Stimulated activated CD8-positive, alpha-beta memory T cell treated with anti-CD3 and anti-CD28 coated beads, Interleukin-4, amount 100 ng/mL, for 4 hours (primary cell): ENCODE measurements at places on chromosomes 1 and 21.

DNA sequence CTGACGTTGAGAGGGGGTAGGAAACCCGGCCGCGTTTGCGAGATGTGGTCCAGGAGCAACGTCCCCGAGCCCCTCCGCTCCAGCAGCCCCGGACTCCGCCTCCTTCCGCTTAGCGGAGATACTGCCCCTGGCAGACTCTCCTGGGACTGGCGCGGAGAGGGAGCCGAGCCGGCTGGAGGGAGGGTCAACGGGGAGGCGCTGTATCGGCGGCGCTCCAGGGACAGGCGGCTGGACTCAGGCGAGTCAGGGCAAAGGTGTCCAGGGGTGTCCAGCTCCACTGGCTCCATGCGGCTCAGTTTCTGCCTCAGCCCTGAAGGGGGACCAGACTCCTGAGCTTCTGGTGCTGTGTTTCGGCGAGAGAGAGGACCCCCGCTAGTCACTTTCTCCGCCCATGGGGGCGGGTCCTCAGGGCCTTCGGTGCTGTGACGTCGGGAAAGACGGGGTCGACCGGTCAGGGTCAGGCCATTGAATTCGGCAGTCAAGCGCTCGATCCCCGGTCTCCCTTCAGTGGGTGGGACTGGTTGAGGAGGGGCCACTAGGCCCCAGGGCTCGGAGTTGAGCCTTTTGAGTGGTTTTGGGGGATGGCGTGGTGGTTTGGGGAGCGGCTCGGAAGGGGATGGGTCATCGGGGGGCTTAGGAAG is 2.8 kb upstream of the LIX1L start:
- peak; percentile 31 for DNase-seq

- no peak for DNase-seq
These were observed 30.2 kb upstream of the CITED4 start for GRCh38 chr1:40892354-40892753.

- DNase-seq, result no peak
These were observed 82.5 kb downstream of the PRDM16 start for GRCh38 chr1:3151456-3151855.

- no peak for DNase-seq
These were observed 110.1 kb upstream of the VAV3 start for GRCh38 chr1:108075055-108075454.

DNA sequence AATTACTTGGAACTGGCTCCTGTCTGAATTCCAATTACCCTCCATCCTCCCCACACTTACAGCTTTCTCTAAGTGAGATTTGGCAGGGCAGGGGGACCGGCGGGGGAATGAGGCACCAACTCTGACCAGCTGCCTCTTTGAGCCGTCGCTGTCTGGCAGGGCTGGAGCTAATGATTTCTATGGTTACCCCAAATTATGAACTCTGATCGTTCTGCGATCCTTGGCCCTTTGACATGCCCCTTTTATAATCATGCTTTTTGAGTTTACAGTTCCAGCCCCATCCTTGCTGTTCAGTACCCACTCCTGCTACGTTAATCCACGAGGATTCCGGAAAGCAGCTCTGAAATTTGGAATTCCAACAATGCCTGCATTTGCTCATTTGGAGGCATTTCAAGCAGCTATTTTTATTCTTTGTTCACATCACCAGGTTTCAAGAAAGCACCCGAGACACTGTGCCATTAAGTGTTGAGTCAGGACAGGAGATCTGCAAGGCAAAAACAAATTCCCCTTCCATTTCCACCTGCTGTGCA is 54.6 kb upstream of the LBR start:
- DNase-seq, result no peak

DNA sequence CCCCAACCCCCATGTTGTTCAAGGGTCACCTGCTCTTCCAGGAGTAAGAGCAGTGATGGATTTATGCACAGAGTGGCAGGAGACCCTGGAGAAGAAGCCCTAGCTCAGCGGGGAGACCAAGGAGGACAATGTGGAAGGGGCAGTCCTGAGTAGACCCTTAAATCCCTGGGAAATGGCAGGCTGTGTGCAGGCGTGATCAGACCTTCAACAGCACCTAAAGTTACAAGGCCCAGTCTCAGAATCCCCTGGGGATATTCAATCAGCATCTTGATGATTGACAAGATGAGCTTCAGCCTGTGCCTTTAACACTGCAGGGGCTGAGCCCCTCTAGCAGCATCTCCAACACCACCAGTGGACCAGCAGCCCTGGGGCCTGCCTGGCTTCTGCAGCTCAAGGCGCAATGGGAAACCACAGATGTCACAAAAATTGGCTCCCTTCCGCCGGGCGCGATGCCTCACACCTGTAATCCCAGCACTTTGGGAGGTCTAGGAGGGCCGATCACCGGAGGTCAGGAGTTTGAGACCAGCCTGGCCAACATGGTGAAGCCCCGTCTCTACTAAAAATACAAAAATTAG is 60.4 kb downstream of the IRF2BP2 start:
- DNase-seq, result no peak

DNA sequence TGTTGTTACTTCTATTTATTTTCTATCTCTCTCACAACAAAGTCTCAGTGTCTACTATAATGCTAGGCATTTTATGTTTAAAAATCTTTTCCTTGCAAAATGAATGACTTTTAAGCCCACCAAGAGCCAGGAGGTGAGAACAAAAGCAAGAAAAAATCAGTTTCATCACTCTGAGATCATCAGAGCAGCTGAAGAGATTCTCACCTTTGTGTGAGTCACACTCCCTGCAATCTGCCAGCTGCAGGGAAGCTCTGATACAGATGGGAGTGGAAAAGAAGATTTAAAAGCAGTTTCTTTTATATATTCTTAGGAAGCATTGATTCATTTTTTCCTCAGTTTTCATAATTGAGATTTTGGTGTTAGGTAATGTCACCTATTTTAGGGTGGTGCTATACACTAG is 107.6 kb downstream of the LHX9 start:
- DNase-seq, result no peak

DNA sequence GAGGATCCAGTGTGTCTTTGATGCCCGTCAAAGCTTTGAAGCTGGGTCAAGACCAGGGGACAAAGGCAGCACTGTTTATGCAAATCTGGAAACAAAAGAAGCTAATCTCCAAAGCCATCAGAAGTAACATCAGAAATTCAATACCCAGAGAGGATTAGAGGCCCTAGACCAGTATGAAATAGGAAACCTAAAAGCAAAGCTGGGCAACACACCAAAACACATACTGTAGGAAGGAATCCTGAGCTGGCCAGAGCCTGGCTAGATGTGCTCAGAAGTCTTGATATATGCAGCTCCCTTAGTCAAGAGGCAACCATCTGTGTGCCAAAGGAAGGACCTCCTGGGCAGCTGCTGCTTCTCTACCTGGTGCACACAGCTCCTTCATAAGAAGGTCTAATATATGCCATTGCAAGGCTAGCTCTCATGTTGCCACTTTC is 12.3 kb downstream of the COLGALT2 start:
- DNase-seq, result no peak

- DNase-seq, result no peak
These were observed 45.2 kb downstream of the AJAP1 start for GRCh38 chr1:4699376-4700301.

DNA sequence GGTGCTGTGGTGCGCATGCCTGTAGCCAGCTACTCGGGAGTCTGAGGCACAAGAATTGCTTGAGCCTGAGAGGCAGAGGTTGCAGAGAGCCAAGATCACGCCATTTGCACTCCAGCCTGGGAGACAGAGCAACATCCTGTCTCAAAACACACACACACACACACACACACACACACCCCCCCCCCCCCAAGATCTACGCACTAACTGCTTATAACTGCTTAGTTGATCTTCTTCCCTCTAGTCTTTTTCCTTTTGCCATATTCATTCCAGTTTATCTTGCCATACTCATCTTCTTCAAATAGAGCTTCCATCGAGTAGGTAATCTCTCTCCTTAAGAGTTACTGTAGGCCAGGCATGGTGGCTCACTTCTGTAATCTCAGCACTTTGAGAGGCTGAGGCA is 20.9 kb downstream of the EPB41 start:
- DNase-seq, result no peak

GRCh38 chr1:228101994-228102790 is 933 bp downstream of the C1orf35 start:
- DNase-seq, result no peak

GRCh38 chr21:26470351-26471098 is 102.6 kb downstream of the CYYR1 start:
- DNase-seq, result no peak

GRCh38 chr1:29655945-29656850 is 419.9 kb downstream of the PTPRU start:
- DNase-seq, result no peak

DNA sequence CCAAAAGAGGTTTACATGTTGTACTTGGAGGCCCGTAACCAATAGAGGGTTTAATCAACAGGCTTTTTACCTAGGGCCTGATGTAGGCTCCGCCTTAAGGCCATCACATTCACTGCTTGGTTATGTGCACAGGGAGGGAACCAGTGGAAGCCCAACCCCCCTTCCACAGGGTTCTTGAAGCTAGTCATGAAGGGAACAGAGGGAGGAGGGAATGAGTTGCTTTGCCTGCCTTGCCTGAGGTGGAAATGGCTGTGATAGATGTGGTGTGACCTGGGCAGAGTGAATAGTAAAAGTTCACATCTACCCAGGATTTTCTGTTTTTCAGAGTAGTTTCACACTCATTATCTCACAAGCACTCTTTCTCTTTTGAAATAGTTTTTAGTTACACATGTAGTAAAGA is 215.1 kb downstream of the ST6GALNAC3 start:
- no peak for DNase-seq

GRCh38 chr1:235683653-235684052 is 34.1 kb upstream of the GNG4 start:
- DNase-seq, result no peak

- DNase-seq, result no peak
These were observed 53.0 kb downstream of the BACH1 start for GRCh38 chr21:29351691-29352090.

DNA sequence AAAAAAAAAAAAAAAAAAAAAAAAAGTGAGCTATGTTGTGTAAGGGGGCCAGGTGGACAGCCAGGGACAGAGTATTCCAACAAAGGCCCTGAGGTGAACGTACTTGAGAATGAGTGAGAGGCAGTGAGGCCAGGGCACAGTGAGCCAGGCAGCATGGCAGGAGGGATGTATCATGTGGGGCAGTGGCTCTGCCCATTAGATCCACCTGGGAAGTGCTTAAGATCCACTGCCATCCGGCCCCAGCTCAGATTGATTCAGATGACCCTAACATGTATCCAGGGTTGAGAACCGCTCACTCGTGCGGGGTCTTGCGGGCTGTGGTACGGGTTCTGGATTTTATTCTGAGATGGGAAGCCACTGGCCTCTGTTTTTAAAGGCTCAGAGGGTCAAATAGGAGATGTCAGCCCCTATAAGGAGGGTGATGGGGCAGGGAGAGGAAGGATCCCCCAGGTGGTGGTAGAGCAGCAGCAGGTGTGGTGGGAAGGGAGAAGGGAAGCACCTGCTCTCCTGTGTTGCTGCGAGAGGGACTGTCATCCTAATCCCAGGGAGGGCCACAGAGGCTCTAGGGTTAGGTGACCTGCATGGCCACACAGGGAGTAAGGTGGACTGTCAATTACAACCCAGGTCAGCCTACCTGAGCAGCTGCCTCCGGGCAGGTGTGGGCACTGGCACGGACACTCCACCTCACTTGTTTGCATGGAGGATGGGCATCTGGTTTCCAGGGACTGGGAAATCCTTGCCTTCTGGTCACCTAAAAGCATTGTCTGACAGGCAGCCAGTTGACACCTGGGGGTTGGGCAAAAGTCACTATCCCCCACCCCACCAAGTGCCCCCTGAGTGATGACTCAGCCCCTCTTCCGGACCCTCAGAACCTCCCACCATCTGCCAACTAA is 31.6 kb downstream of the CDK18 start:
- no peak for DNase-seq

GRCh38 chr21:36695283-36695634 is 3.7 kb upstream of the SIM2 start:
- DNase-seq, result no peak

- no peak for DNase-seq
These were observed 38.3 kb upstream of the BCL10 start for GRCh38 chr1:85314726-85315125.

DNA sequence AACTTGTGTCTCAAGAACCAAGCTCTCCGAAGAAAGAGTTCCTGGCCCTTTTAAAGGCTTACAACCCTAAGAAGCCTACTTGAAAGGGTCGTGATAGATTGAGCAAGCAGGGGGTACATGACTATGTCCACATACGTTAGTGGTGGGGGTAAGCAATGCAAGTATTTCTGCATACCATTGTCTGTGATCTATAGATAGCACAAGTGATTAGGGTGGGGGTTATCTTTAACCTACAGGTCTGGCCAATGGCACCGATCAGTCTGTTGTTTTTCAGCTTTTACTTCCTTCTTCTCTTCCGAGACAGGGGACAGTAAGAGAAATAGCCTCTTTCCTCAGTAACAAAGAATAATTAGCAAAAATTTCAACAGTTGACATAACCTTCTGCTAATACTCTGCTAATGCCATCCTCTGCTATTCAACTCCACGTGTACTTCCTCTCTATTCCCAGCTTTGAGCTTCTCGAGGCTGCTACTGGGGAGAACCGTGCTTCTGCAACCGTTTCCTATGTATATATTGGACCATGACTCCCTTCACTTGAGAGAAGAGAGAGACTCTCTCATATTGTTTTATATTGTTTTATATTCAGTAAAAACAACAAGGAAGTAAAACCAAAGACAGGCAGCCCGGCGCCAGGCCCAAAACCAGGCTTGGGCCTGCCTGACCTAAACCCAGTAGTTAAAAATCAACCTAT is 727.7 kb upstream of the NCAM2 start:
- DNase-seq, result no peak

- no peak for DNase-seq
These were observed 376.4 kb upstream of the LRRC7 start for GRCh38 chr1:69191335-69191734.

DNA sequence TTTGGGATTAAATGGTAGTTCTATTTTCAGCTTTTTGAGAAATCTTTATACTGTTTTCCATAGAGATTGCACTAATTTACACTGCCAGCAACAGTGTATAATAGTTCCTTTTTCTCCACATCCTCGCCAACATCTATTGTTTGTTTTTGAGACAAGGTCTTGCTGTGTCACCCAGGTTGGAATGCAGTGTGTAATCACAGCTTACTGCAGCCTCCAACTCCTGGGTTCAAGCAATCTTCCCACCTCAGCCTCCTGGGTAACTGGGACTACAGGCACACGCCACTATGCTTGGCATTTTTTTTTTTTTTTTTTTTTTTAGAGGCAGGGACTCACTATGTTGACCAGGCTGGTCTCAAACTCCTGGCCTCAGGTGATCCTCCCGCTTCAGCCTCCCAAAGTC is 164.5 kb upstream of the CXADR start:
- DNase-seq, result no peak

GRCh38 chr21:45439161-45439872 is 34.4 kb downstream of the COL18A1 start:
- DNase-seq, result peak; percentile 57

- DNase-seq, result no peak
These were observed 7.3 kb downstream of the POU2F1 start for GRCh38 chr1:167227934-167228378.

DNA sequence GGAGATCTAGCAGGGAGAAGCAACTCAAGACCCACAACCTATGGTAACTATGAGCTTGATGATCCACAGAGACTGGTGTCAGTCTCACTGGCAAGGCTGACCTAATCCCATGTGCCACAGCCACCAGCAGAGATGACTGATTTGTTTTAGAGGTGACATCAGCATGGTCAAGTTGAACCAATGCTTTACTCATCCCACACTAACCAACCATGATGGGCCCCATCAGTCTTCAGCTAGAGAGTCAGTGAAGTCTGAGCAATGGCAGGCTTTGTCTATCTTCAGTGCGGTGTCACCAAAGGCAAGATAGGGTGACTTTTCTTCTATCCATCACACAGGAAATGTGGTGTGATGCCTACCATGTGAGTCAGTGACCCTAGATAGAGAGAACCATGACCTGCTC is 1470.7 kb downstream of the NCAM2 start:
- no peak for DNase-seq

- no peak for DNase-seq
These were observed 14.0 kb upstream of the MYSM1 start for GRCh38 chr1:58713841-58714240.
